G401 (cell line): ENCODE measurements at places on chromosomes 12 and 14. TPM values are rescaled to one million over a fixed set of nuclear protein-coding genes. Genes with fewer than 3 reads are reported as not detected.

Gene CEBPE
- total RNA-seq: not detected in 2 replicates

Gene FIGNL2
- total RNA-seq: 11.1 and 12.8 TPM in 2 replicates

Gene SPRING1
- 37.4 and 46.3 TPM in 2 replicates for total RNA-seq

Gene YEATS4
- total RNA-seq: 37.8 and 60.3 TPM in 2 replicates

Gene CLEC4D
- not detected in 2 replicates for total RNA-seq

Gene DIO2
- not detected in 2 replicates for total RNA-seq

Gene SERPINA3
- not detected in 2 replicates for total RNA-seq

Gene CDCA3
- 84.2 and 103 TPM in 2 replicates for total RNA-seq

Gene GLRX5
- 104 and 105 TPM in 2 replicates for total RNA-seq

Gene LRRC43
- not detected in 2 replicates for total RNA-seq

Gene KRT6C
- total RNA-seq: not detected in 2 replicates

Gene TAPBPL
- total RNA-seq: 0.25 TPM in 1 of 2 replicates, not detected in the other

Gene KRT72
- total RNA-seq: not detected in 2 replicates

Gene RIPK3
- not detected in 2 replicates for total RNA-seq

Gene IFNG-AS1
- total RNA-seq: not detected in 2 replicates

Gene BCL2L14
- not detected in 2 replicates for total RNA-seq

Gene LTB4R
- 1.6 and 5.7 TPM in 2 replicates for total RNA-seq
